Osteoblast (primary cell): ENCODE measurements at places on chromosomes 11 and 22. TPM values are rescaled to one million over a fixed set of nuclear protein-coding genes. Genes with fewer than 3 reads are reported as not detected.

CHRNA10 gene
- total RNA-seq, result 0.29 and 0.72 TPM in 2 replicates

MOGAT2 gene
- total RNA-seq, result not detected in 2 replicates

YPEL4 gene
- total RNA-seq, result 0.59 and 0.72 TPM in 2 replicates

RFPL3 gene
- total RNA-seq, result not detected in 2 replicates

- peaks cover 25% of the 10 kb centered on the region for H3K4me1 ChIP-seq
- no peak overlapping the region for H3K27ac ChIP-seq
- no peak overlapping the region for H3K4me3 ChIP-seq
- no peaks in the 10 kb centered on the region for H3K27me3 ChIP-seq
These were observed 99.3 kb downstream of the CWC15 start for GRCh38 chr11:94873916-94874540.

DNA sequence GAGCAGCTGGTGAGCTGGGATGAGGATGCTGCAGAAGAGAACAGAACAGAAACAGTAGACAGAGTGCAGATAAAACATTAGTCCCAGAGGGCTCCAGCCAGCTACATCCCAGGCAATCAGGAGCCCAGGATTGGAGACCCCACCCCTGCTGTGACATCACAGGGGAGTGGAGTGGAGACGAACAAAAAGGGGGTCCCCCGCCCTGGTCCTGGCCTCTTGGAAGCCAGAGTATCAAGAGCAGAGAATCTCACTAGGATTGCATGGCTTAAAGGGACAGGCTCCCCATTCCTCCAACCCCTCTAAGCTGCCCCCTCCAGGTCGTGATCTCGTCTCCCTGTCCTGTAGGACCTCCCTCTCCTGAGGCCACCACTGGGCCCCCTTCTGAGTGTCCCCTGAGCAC lies at the start of gene P2RX3:
P2RX3 (plus strand) TSS at position 211 of the 400 bp plus-strand sequence. CDS start 199 bp downstream, outside the sequence.
- H3K4me3 ChIP-seq, result no peak within 1 kb of the TSS
- peak; percentile 43 for DNase-seq
- H3K27ac ChIP-seq, result no peak within 1 kb of the TSS
- peaks cover 10% of the 10 kb centered on the region for H3K36me3 ChIP-seq
- peaks cover 18% of the 10 kb centered on the region for H3K4me1 ChIP-seq

GRCh38 chr11:69552951-69553350 lies 71.5 kb downstream of the LINC01488 start:
- no peak overlapping the region for H3K27ac ChIP-seq
- H3K4me3 ChIP-seq, result no peak overlapping the region
- no peaks in the 10 kb centered on the region for H3K27me3 ChIP-seq
- DNase-seq, result peak; percentile 41
- no peaks in the 10 kb centered on the region for H3K4me1 ChIP-seq
- H3K36me3 ChIP-seq, result no peaks in the 10 kb centered on the region

DNA sequence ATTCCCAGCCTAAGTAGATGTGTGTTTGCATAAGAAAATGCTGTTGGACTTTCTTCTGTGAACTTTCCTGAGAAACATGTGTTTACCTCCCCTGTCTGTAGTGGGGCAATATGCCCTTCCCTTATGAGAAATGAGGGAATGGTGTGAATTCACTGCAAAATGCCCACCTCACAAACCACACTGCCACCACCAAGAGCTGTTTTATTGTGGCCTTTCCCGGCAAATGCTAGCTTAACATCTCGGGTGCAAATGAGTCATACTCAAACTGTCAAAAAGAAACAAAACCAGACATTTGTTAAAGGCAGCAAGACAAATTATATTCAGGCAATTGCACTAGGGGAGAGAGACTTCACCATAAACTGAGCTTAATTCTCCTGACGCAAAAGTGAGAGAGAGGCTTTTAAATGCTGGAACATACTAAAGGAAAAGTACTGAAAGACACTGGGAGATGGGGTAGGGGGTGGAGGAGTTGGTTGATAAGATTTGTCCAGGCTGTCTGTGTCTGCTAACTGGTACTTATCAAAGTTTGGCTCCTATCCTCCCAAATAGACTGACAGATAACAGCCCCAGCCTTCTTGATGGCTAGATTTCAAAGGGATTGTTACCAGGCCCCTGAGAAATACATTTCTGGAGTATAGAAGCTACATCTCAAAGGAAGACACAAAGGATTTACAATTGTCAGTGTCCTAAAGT lies 70.9 kb upstream of the OR5AK2 start:
- DNase-seq, result no peak
- H3K4me1 ChIP-seq, result no peaks in the 10 kb centered on the region
- no peak overlapping the region for H3K27ac ChIP-seq
- no peaks in the 10 kb centered on the region for H3K27me3 ChIP-seq
- no peaks in the 10 kb centered on the region for H3K36me3 ChIP-seq
- no peak overlapping the region for H3K4me3 ChIP-seq

- H3K27ac ChIP-seq, result peak overlapping the region; percentile 71
- no peaks in the 10 kb centered on the region for H3K27me3 ChIP-seq
- peak; percentile 80 for DNase-seq
- H3K36me3 ChIP-seq, result peaks cover 31% of the 10 kb centered on the region
- H3K4me3 ChIP-seq, result peak overlapping the region; percentile 83
- H3K4me1 ChIP-seq, result peaks cover 9% of the 10 kb centered on the region
These were observed 581 bp upstream of the EIF3L start for GRCh38 chr22:37848587-37849088.

- peak; percentile 80 for DNase-seq
- H3K36me3 ChIP-seq, result no peaks in the 10 kb centered on the region
- H3K4me3 ChIP-seq, result no peak overlapping the region
- no peak overlapping the region for H3K27ac ChIP-seq
- peaks cover 6% of the 10 kb centered on the region for H3K4me1 ChIP-seq
- H3K27me3 ChIP-seq, result no peaks in the 10 kb centered on the region
These were observed 49.1 kb upstream of the MUC15 start for GRCh38 chr11:26621132-26621531.

GRCh38 chr11:114190630-114191029 lies 105.6 kb upstream of the NNMT start:
- H3K4me1 ChIP-seq, result no peaks in the 10 kb centered on the region
- H3K36me3 ChIP-seq, result no peaks in the 10 kb centered on the region
- no peaks in the 10 kb centered on the region for H3K27me3 ChIP-seq

- peak; percentile 55 for DNase-seq
- H3K36me3 ChIP-seq, result peaks cover 42% of the 10 kb centered on the region
- peak overlapping the region; percentile 29 for H3K27ac ChIP-seq
- H3K4me1 ChIP-seq, result peaks cover 5% of the 10 kb centered on the region
- H3K27me3 ChIP-seq, result no peaks in the 10 kb centered on the region
These were observed 76.9 kb downstream of the DKK3 start for GRCh38 chr11:11931461-11932055.
